ENCODE measurements at places on chromosomes 12 and 14.
A peak's percentile ranks its signal among the peaks of the same experiment; 100 is the strongest.

GRCh38 chr14:81802341-81802740 lies 268.7 kb upstream of the SEL1L start:
- no peak for DNase-seq

DNA sequence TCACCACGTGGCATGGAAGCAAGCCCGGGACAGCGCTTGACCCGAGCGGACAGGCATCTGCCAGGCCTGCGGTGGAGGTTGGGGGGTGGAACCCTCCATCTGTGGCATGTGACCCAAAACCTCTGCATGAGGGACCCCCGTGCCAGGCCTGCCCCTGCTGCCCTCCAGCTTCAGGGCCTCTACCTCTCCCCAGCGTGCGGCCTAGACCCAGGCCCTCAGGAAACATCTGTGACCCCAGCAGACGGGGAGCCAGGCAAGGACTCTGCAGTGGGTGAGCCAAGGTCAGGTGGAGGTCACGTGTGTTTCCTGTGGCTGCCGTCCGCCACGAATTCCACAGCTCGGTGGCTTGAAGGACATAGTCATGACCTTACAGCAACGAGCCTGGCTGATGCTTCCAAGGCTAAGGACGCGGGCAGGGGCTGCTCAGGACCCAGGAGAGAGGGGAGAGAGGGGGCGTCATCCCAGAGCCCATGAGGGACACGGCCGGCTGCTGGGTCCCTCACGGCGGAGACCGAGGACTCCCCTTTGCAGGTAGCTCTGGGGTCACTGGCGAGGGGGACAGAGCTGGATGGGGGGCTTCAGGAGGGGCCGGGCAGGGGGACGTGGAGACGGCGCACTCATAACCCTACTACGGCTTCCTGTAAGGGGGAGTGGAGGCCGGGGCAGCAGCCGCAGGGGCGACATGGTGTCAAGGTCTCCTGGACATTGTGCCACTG lies 91.5 kb downstream of the GALNT9 start:
- DNase-seq = no peak

GRCh38 chr12:75711271-75711670 lies 199.9 kb upstream of the KRR1 start:
- no peak for DNase-seq

DNA sequence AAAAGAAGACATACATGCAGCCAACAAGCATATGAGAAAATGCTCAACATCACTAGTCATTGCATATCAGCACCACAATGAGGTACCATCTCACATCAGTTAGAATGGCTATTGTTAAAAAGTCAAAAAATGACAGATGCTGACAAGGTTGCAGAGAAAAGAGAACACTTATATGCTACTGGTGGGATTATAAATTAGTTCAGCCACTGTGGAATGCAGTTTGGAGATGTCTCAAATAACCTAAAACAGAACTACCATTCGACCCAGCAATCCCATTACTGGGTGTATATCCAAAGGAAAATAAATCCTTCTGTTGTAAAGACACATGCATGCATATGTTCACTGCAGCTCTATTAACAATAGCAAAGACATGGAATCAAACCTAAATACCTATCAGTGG lies 238.4 kb downstream of the KCNC2 start:
- no peak for DNase-seq

DNA sequence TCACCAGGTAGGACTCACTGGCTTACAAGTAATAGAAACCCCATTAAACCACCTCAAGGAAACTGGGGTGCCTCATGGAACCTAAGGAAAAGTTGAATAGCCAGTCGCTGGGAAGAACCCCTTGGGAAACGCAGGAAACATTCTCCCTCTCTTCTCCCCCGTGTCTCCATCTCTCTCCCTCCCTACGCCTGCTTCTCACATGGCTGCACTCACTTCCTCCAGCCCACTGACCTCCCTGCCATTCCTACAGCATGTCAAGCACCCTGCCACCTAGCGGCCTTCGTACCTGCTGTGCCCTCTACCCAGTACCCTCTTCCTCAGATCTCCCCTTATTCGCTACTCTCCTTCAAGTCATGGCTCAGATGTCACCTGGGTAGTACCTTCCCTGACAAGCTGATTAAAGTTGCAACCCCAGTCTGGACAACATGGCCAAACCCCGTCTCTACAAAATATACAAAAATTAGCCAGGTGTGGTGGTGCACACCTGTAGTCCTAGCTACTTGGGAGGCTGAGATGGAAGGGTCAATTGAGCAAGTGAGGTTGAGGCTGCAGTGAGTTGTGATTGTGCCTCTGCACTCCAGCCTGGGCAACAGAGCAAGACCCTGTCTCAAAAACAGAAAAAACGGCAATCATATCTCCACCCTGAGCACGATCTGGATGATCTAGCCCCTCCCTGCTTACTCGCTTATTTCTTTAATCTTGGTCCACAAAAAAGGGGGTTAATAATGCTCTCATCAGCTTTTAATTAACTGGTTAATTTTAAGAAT lies 6.4 kb upstream of the DTX1 start:
- DNase-seq = no peak

- no peak for DNase-seq
These were observed 38.6 kb downstream of the DLK1 start for GRCh38 chr14:100765296-100765695.

- DNase-seq = peak; percentile 28
These were observed 8.0 kb upstream of the GNPTAB start for GRCh38 chr12:101838628-101839323.

- DNase-seq = no peak
These were observed 63.1 kb downstream of the DIP2B start for GRCh38 chr12:50567926-50568325.

- no peak for DNase-seq
These were observed 92.4 kb upstream of the TMEM260 start for GRCh38 chr14:56487090-56487667.

DNA sequence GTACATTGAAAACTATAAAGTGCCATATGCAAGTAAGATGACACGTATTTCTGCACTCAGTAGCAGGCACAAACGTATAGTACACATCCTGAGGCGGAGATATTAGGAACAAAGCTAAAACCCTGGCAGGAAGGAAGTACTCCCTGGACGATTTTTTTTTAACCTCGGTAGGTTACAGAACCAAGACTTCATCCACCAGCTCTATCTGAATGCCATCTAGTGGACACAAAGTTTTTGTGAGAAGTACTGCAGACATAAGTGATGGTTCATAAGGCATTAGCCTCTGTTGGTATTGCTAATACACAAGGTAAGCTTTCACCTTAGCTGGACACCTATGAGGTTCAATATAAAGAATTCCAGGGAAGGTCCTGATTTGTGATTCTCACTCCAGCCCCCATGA lies 83.0 kb upstream of the CCDC196 start:
- peak; percentile 13 for DNase-seq

DNA sequence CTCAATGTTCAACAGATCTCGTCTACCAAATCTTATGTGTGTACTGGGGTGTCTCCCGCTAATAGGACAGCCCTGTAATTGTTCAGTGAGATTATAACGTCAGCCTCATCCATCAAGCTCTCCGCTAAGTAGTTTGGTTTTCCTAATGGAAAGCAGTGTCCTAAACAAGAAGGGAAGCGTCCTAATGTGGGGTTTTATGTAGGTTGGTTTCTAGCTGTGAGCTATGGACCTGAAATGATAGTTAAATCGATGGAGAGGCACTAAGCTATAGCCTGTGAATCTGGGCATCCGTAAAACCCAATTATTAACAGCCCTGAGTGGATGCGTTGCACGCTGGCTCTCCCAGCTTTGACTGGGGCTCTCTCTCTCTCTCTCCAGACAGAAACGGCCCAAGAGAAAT lies 9.2 kb upstream of the MAP1LC3B2 start:
- no peak for DNase-seq

DNA sequence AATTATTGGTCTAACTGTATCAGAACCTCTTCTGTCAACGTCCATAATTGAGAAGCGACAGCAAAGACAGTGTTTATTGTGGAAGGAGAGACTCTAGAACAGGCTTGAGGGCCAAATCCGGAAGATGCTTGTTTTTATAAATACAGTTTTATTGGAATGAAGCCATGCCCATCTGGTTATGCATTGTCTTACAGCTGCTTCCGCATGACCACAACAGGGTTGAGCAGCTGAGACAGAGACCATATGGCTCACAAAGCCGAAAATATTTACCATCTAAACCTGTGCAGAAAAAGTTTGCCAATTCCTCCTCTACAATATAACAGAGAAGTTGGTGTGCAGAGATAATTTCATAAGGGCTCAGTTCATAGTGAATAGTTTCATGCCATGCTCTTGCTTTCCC lies 24.5 kb downstream of the PRKAB1 start:
- DNase-seq = no peak

DNA sequence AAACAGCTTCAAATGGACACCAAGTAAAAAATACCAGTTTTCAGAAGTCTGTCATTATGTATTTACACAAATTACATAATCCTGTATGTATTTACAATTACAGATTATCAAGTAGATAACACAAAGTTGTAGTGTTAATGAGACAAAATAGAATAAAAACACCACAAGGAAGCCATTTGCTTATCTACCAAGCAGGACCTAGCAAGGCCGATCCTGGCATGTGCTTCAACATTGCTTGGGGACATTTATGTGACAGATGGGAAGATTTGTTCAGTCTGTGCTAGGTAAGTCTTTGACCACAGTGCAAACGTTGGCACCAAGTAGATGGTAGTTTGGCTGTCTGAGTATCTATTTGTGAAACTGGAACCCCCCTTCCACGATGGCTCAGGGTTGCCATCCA lies 35.8 kb downstream of the BCAT1 start:
- no peak for DNase-seq

- DNase-seq = no peak
These were observed 34.1 kb downstream of the SMUG1 start for GRCh38 chr12:54154681-54155186.

DNA sequence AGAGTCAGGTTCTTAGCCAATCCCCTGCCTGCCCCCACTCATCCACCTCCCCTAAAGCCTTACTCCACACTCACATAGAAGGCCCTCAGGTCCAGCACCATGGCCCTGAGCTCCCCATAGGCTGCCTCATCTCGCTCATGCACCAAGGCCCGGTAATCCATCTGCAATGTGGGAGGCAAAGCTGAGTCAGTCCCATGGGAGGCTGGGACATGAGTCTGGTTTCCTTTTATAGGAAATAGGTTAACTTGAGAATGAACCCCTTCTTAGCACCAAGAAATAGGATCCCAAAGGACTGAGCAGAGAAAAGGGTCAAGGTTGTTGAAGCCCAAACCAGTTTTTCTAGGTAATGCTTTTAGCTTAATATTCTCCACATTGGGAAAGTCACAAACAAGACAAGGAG lies 2.1 kb upstream of the EMC9 start:
- DNase-seq = no peak

DNA sequence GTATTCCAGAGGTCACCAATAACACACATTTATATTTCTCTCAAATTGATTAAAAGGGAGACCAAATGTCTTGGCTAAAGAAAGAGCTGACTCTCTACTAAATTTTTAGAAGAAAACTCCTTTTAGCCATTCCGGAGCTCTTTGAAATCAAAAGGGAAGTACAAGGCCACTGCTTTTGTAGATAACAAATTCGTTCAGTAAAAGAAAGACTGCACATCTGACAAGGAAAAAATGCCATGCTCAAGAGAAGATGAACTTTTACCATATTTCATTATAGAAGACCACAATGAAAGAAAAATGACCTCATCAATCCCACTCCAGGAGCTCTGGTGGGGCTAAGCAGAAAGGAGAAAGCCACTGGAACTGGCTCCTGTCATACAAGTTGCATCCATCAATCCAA lies 57.6 kb downstream of the SPTSSA start:
- no peak for DNase-seq

DNA sequence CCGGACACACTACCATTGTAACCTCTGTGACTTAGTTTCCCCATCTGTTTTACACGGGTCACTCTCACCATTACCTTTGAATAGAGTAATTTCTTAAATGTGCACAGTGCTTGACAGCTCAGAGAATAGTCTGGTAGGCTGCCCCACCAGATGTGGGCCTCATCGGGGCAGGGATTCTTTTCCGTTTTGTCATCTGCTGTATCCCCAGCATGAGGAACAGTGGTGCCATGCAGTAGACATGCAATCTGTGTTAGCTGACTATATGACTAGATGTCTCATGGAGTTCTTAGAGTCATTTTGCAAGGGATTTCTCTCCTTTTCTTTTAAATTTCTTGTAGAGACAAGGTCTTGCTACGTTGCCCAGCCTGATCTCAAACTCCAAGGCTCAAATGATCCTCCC lies 44.9 kb upstream of the PLEKHG3 start:
- DNase-seq = no peak

GRCh38 chr12:58009405-58010195 lies 68.2 kb downstream of the ATP23 start:
- no peak for DNase-seq

DNA sequence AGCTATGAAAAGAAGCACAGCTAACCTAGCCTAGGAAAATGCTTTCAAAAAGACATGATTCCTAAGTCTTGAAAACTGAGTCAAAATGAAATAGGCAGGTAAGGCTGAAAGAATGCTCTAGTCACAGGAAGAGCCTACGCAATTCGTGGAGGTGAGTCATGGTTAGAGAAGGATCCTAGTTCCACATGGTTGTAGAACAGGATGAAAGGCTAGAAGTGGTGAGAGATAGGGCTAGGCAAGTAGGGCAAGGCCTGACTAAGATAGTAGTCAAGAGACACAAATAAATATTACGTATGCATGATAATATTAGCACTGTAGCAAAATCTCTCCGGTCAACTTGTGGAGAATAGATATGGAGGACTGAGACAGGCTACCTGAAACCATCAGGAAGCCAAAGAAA lies 47.2 kb downstream of the PLCZ1 start:
- DNase-seq = no peak

- DNase-seq = no peak
These were observed 94.3 kb downstream of the PELI2 start for GRCh38 chr14:56212521-56212920.

DNA sequence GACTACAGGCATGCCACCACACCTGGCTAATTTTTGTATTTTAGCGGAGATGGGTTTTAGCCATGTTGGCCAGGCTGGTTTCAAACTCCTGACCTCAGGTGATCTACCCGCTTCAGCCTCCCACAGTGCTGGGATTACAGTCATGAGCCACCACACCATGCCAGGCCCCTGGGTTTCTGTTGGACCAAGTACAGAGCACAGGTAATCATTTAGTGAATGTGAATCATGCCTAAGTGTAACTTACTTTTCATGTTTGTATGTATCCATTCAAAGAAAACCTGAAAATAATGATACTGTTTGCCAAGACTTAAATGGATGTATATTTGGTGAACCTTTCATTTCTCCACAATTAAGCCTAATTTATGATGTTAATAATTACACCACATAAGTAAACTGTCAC lies 65.9 kb downstream of the FGD6 start:
- no peak for DNase-seq

DNA sequence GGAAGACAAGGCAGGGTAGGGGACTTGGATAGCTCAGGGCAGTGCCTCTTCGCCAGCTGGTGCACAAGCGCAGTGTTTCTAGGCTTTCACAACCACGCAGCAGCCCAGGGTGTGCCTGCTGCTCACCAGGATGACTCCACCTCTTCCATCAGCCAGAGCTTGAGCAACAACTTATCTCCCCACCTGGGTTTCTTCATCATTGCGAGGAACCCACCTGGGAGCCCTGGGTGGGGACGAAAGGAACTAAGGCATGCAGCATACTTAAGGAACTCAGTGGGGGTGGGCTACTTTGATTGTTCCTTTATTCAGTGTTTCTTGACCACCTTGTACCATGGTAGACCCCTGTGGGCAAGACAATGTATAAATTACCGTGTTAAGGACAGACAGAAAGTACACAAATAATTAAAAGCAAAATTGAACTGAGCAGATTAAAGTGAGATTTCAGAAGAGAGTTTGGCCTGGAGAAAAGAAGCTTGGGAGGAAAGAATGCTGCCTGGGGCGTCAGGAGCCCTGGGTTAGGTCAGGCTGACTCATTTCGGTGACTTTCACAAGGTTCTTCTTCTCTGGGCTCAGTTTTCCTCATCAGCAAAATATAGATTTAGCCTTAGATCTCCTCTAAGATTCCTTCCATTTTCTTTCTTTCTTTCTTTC lies 22.9 kb downstream of the KRT18 start:
- no peak for DNase-seq

All from CD4-positive, alpha-beta T cell treated with Interleukin-21 for 1 hour (primary cell).